NCI-H1436 (cell line): ENCODE measurements at places on chromosomes 4 and X.

DNA sequence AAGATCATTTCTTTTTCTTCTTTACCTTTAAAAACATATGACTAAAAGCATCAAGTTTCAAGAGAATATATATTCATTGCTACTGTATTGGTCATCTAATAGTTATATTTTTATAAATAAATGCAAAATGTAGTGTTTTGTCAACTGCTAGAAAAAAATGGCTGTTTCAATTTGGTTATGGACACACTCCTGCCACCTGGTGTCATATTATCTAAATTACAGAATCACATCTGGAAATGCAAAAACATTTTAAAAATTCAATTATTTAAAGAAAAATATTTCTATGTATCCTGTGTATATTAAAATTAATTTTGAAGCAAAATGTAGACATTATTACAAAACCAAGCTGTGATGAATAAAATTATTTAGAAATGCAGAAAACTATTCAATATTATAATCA is 329.4 kb upstream of the PCDH18 start:
- no peak for DNase-seq

DNA sequence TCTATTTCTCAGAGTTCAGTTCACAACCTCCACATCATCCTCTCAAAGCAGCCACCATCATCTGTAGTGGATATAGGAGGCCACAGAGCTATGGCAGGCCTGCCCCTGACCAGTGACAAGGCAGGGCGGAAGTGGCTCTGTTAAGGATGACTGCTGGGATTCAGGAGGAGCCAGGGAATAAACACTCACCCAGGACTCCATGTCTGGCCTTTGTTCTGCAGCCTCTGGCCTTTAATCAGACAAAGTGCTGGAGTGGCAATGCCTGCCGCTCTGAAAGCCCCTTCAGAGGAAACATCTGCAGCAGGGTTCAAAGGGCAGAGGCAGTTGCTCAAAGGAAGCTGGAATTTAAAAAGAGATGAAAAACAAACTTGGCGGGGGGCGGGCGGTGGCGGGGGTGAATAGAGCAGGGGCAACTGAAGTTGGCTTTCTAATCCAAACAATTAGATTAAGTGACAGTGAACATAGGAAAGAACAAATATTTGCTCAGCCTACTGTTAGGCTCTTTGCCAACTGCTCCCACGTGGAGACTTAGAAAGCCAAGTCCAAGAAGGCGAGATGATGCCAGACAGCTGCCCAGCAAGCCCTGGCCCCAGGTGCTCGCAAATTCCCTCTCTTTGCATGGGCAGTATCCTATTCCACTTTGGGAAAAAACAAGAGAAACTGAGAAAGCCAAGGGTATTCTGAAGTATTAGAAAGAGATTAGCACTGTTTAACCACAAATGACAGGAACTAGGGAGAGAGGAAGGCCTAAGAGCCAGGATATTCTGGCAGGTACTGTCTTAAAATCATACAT is 5.5 kb downstream of the MPP1 start:
- DNase-seq, result peak; percentile 77

DNA sequence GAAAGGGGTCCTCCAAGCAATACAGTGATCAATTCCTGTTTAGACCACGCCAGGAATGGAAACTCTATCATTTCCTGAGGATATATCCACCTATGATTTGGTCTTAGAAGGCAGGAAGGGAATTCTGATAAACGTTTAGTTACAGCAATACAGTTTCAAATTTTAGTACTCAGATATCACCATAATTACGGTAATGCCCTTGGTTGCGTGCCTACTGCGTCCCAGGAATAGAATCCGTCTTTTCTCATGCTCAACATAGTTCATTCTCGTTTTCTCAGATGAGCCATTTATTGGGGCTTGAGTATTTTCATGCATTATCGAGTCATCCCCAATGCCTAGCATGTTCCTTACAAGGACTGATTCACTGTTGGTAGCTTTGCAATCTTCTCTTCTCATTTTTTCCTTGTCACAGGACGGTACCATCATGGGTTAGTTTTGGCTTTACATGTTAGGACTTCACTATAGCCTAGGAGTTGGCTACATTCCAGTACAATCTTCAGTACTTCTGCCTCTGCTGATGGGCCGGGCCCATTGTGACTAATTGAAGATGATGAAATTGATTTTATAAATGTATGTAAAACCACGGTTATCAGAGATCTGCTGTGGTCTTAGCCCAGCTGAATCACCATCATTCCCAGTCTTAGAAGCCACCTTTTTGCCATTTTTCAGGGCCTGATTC is 4.4 kb upstream of the PRKX start:
- no peak for DNase-seq

GRCh38 chr4:74083546-74083945 is 15.4 kb downstream of the CXCL2 start:
- DNase-seq, result no peak

DNA sequence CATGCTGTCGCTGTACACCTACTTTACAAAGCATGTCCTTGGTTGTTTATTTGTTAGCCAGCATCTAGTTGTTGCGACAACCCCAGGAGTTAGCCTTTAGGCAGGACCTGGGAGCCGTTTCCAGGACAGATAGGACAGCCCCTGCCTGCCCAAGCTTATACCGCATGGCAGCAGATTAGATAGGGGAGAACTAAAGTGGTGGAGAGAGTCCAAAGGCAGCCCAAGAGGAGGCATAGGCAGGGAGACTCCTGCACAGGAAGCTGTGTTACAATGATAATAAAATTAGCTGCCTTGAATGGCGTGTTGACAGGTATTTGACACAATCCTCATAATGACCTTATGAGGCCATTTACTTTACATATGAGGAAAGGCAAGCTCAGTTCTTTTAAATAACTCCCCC is 13.0 kb downstream of the NSDHL start:
- DNase-seq, result no peak

GRCh38 chr4:41339812-41340809 is 83.4 kb downstream of the UCHL1 start:
- no peak for DNase-seq

DNA sequence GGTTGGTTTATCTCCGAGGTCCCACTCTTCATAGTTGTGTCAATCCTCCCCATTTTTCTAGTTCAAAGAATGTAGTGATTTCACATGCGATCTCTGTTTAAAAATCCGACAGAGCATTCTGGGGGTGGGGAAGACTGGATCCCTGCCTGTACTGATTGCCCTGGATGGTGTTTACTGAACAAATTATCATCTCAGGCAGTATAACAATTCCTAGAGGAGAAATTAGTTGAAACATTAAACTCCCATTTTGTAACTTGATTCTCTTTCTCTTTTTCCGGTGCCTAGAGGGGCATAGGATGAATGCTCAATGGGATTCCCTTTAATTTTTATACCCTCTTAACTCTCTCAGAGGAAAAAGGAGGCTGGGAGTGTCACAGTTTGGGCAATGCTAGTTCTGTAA is 10.0 kb upstream of the CWH43 start:
- DNase-seq, result no peak

GRCh38 chr4:158203436-158203835 is 6.8 kb upstream of the TMEM144 start:
- DNase-seq, result no peak

GRCh38 chr4:40573593-40574311 is 55.9 kb downstream of the RBM47 start:
- DNase-seq, result no peak

DNA sequence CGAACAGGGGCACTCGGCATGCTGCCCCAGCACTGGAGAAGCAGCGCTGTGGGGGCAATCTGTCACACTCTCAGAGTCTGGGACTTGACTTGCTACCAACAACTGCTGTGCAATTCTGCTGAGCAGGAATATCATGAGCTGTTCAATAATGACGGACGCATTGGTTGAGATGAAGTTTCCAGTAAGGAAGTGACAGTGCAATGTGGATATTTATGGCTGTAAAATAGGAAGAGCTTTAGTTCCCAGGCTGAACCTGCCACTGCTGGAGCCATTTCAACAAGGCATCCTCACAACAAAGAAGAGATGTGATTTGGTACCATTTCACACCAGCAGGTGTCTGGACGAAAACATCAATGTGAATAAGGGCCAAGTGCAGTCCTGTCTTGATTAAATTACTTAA is 24.2 kb downstream of the CHST7 start:
- DNase-seq, result no peak

DNA sequence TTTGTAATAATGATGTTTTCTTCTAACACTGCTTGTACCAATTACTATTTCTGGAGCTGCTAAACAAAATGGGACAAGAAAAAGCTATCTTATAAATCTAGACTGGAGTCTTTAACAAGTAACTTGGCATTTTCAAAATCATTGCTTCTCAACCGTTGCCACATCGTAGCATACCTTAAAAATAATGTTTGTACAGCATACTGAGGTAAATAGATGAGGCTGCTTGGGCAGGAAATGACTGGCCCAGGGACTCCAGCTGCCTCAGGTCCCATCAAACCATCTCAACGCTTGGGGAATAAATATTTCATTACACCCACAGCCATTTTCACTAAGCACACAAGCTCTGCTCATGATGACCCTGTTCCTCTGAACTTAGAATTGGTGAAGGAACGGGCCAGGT is 115.1 kb downstream of the SPANXA1 start:
- no peak for DNase-seq

DNA sequence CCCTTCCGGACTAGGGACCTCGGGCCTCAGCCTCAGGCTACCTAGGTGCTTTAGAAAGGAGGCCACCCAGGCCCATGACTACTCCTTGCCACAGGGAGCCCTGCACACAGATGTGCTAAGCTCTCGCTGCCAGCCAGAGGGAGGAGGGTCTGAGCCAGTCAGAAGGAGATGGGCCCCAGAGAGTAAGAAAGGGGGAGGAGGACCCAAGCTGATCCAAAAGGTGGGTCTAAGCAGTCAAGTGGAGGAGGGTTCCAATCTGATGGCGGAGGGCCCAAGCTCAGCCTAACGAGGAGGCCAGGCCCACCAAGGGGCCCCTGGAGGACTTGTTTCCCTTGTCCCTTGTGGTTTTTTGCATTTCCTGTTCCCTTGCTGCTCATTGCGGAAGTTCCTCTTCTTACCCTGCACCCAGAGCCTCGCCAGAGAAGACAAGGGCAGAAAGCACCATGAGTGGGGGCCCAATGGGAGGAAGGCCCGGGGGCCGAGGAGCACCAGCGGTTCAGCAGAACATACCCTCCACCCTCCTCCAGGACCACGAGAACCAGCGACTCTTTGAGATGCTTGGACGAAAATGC is at the start of gene WAS:
Gene WAS (plus strand): TSS at position 389 of the 572 bp plus-strand sequence. CDS start 55 bp downstream, at position 444.
- no peak for DNase-seq

- DNase-seq, result no peak
These were observed 55.8 kb downstream of the XAGE2 start for GRCh38 chrX:52424656-52425055.

DNA sequence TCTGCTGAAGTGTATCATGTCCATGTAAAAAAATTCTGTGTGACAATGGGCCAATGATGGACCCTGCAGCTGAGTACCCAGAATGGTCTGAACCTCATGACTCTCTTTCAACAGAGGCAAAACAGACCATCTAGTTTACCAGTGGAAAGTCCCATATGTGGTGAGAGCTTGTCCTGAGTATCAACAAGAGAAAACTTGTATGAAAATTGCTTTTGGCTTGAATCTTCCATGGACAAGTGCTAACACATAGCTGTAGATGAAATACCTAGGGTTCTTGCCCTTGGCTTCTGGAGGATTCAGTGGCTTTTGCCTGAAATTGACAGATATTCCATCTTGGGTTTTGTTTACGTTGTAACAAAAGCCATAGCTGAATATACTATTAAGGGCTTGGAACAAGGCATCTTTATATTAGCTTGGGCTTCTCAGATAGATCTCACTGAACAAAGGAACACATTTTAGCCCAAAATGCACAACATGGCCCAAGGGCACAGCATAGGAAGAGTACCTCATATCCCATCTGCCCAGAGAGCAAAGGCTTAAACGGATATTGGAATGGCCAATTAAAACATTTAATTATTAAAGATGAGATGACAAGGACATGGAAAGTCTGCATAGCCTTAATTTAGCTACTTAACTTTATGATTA is 128.5 kb upstream of the HPGD start:
- no peak for DNase-seq

GRCh38 chrX:18983666-18984380 is at the start of gene PHKA2:
PHKA2 (minus strand) TSS chrX:18984114; CDS start chrX:18983932, 182 bp downstream.
- DNase-seq, result no peak

DNA sequence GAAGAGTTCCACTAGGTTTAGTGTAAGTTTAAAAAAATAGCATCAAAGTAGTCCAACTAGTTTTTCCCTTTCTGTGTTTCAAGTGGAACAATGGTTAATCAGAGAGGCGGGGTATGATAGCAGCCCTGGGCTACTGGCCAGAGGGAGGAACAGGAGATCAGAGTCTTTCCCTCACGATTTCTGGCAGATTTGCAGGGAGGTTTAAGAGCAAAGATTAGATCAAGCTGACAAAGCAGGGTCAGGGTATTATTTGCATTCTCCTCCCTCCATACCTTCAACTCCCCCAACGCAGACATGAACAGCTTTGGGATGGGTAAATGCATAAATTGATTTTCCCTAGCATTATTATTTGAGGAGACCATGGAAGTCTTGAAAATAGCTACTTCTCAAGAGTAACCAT is 277.6 kb upstream of the DIAPH2 start:
- no peak for DNase-seq

DNA sequence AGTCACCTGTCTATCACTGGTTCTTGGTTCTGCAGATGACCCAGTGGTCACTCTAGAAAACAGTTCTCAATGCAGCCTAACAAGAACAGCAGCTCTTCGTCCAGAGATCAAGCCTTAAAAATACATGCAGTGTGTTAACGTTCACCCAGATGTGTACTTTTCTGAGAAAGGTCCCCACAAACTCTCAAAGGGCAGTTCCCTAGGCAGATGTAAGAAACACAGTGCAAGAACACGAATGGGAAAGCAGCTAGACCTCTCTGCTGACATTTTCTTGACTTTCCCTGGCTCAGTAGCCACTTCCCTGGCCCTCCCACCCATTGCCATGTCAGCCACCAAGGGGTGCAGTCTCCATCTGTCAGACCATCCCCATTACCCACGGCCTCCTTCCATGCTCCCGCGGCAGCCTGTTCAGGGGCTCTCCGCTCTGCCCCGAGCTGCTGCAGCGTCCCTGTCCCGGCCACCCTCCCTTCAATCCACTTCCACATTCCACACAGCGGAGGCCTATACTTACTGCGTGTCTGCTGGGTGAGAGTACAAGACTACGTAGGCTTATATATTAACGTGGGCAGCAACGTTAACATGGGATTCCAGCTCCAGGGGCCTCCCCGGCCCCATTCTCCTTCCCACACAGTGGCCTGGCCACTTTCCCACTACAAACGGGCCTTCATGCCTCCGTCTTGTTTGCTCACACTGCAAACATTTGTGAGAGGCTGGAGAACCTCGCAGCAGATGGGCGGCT is 34.3 kb downstream of the IRF2 start:
- DNase-seq, result no peak

DNA sequence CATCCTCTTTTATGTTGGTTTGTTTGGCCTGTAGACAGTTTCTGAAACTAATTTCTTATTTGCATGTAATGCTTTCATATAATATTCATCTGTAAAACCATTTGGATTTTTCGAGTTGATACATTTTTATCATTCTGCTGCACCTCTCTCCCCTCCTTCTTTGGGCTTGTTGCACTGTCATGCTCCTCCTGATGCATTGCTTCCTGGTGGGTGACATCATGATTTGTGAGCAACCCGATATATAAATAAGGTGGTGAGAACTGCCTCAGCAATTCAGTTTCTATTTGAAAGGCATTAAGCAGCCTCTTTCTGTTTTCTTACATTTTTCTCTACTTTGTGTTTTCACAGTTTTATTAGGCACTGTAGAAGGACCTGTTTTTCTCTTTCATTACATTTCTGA is 515.7 kb downstream of the RPA4 start:
- peak; percentile 14 for DNase-seq

GRCh38 chrX:137707348-137707747 is 141.4 kb downstream of the ZIC3 start:
- no peak for DNase-seq
